ENCODE measurements at places on chromosomes 12 and 14.

- DNase-seq: no peak
These were observed 953 bp downstream of the MAPK1IP1L start for GRCh38 chr14:55052269-55052930.

- no peak for DNase-seq
These were observed 148.4 kb downstream of the ALG10B start for GRCh38 chr12:38465020-38465419.

GRCh38 chr12:101992091-101992490 lies 69.7 kb downstream of the WASHC3 start:
- no peak for DNase-seq

- DNase-seq: no peak
These were observed 244.4 kb upstream of the GARIN2 start for GRCh38 chr14:66944872-66945271.

- DNase-seq: no peak
These were observed 200.9 kb upstream of the CAND1 start for GRCh38 chr12:67068204-67068731.

All from left ventricle myocardium superior (tissue), 1 donor.